GM23338 (cell line): ENCODE measurements at places on chromosomes 13 and 19. TPM values are rescaled to one million over a fixed set of nuclear protein-coding genes. Genes with fewer than 3 reads are reported as not detected.
A peak's percentile ranks its signal among the peaks of the same experiment; 100 is the strongest.

ZNF582 gene
- total RNA-seq: 3.9 and 8.0 TPM in 2 replicates

DNA sequence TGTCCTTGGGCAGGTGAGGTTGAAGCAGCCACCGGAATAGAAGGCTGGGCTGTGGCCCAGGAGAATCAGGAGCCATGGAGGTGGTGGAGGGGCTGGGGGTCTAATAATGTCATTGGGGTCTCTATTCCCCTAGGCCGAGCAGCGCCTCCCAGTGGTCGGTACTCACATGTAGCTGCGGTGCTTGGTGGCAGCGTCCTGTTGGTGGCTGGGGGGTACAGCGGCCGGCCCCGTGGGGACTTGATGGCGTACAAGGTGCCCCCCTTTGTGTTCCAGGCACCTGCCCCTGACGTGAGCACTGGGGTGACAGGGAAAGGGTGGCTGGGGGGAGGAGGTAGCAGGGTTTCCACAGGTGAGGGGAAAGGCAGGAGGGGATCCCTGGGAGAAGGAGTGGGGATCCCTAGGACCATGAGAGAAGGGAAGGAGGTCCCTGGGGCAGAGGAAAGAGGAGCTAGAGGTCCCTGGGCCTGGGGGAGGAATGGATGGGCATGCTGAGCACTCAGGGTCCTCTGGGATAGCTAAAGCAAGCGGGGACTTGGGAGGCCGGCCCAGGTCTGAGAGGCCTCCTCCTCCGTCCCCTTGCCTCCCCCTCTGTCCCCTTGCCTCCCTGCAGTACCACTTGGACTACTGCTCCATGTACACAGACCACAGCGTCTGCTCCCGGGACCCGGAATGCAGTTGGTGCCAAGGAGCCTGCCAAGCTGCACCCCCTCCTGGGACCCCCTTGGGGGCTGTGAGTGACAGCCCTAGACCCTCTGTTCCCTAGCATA lies 18.1 kb downstream of the MEGF8 start:
- no peak overlapping the region for H3K4me3 ChIP-seq
- H3K27ac ChIP-seq: no peak overlapping the region
- DNase-seq: peak; percentile 84

- H3K4me3 ChIP-seq: no peak overlapping the region
- no peaks in the 10 kb centered on the region for H3K4me1 ChIP-seq
- no peaks in the 10 kb centered on the region for H3K27me3 ChIP-seq
These were observed 7.8 kb downstream of the ZSCAN5B start for GRCh38 chr19:56189785-56190184.

- no peak overlapping the region for H3K27ac ChIP-seq
- no peak for DNase-seq
- H3K27me3 ChIP-seq: no peaks in the 10 kb centered on the region
- peaks cover 8% of the 10 kb centered on the region; the same call in 1 of the 2 replicates for H3K4me1 ChIP-seq
These were observed 2.6 kb downstream of the LENG1 start for GRCh38 chr19:54156953-54157352.

DAND5 gene
- total RNA-seq: 0.28 TPM in 1 of 2 replicates, not detected in the other

DNA sequence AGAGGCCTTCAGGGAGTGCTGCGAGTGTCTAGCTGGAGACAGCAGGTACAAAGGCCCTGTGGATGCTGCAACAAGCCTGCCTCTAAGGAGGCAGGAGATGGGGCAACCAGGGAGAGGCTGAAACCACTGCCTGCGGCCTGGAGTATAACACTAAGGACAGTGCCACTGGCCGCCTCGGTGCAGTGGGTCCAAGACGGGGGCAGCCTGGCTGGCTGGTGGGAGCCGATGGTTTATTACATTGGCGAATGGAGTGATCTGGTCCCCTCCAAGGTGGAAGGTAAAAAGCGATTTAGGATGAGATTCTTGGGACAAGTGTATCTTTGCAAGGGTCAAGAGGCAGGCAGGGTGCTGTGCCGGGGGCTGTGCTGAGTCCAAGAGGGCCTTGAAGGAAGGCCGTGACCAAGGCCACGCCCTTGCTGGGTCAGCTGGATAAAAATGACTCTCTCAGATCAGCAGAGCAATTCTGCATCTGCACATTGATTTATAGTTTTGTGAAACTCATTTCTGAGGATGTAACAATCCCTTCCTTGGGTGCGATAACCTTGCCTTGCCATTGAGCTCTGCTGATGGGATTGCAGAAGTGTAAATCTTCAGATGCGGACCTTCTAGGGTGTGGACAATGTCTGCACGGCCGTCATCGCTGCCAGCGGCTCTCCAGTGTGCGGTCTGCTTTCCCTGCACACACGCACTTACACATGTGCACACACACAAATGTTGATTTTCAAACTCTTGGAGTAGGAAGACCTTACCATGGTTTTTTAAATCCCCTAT lies 6.0 kb downstream of the TMEM255B start:
- H3K4me1 ChIP-seq: no peaks in the 10 kb centered on the region; the same call in 1 of the 2 replicates
- no peak overlapping the region for H3K4me3 ChIP-seq
- H3K27me3 ChIP-seq: peaks cover 19% of the 10 kb centered on the region
- H3K36me3 ChIP-seq: no peaks in the 10 kb centered on the region
- no peak overlapping the region for H3K27ac ChIP-seq
- DNase-seq: no peak

DNA sequence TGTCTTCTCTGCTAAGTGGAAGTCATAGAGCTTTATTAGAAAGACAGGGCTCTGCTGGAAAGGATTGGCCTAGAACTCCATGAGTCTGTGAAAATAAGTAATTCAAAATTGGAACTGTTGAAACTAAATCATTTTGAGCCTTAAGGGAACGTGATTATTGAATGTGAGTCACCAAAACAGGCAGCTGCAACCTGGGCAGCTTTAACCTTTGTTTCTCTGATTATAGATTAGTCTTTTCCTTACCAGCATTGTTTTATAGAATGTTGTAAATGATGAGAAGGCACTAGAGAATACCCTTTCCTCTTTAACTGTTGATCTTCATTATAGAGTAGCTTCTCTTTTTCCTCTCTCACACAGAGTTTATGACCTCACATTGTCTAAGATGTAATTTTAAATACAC lies 638.8 kb upstream of the SLITRK6 start:
- no peaks in the 10 kb centered on the region for H3K27me3 ChIP-seq
- no peak for DNase-seq
- H3K4me3 ChIP-seq: no peak overlapping the region
- H3K27ac ChIP-seq: no peak overlapping the region
